ENCODE measurements at places on chromosomes 4 and X. TPM values are rescaled to one million over a fixed set of nuclear protein-coding genes. Genes with fewer than 3 reads are reported as not detected.

DNA sequence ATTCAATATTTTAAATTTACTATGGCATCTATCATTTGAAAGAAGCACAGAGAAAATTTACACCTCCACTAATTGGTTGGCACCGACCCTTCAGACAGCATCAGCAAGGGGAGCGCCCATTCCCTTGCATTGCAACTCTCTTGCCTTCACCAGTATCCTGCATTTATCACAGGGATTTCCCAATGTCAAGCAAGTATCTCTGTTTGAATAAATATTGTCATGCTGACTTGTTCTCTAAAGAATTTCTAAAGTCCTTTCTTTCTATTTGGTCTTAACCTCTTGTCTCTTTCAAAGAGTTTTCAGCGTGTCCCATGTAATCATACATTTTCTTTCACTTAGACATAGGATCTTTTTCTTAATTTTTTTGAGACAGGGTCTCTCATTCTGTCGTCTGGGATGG, 10.4 kb downstream of the DCTD start:
- H3K27ac ChIP-seq: no peak overlapping the region
- no peak overlapping the region for H3K4me3 ChIP-seq
- no peaks in the 10 kb centered on the region for H3K4me1 ChIP-seq
- no peaks in the 10 kb centered on the region for H3K27me3 ChIP-seq

GRCh38 chr4:159563257-159563656, 460.4 kb downstream of the RAPGEF2 start:
- H3K4me3 ChIP-seq: no peak overlapping the region
- no peaks in the 10 kb centered on the region for H3K36me3 ChIP-seq
- no peak for DNase-seq
- no peak overlapping the region for H3K27ac ChIP-seq
- H3K27me3 ChIP-seq: no peaks in the 10 kb centered on the region

SLC25A31 gene
- total RNA-seq: not detected

DNA sequence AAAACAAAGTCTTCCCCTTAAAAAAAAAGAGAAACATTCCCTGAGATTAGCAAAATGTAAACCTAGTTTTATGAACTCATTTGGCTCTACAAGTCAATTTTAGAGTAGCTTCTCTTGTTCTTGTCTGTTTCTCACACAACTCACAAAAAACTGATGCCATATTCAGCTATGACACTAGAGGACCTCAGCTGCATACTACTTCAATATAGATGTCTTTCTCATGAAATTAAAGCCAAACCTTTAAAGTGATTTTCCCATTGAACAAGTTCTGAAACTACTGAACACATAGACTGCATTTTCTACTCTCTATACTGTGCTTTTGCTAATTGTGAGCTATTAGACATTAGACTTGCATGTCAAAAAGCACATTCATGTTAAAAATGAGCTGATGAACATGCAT, 49.8 kb downstream of the TBCK start:
- H3K27ac ChIP-seq: no peak overlapping the region
- H3K36me3 ChIP-seq: no peaks in the 10 kb centered on the region
- no peak for DNase-seq

- H3K4me3 ChIP-seq: no peak overlapping the region
- H3K27ac ChIP-seq: no peak overlapping the region
- DNase-seq: no peak
- no peaks in the 10 kb centered on the region for H3K4me1 ChIP-seq
Observed at GRCh38 chrX:66408507-66408906, 230.4 kb downstream of the EDA2R start.
